ENCODE measurements at places on chromosomes 3 and 15.

- no peak for DNase-seq
Observed at GRCh38 chr3:13683772-13684171, 134.8 kb downstream of the FBLN2 start.

GRCh38 chr3:40340541-40341170 lies 31.1 kb downstream of the EIF1B start:
- DNase-seq = no peak

DNA sequence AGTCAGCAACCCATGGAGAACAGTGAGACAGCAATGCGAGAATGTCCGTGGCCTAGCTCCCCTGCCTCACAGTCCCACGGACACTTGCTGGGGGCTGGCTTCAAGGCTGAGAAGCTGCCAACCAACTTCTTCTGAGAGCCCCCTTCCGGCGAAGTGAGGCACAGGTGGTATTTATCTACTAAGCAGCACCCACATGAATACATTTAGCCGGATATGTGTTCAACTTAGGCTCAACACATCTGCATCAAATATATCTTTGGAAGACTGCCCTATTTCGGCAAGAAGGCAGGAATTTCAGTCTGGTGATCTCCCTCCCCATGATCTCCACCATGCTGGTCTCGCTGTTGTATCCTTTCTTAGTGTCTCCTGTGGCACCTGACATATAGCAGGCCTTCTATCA lies 340.9 kb upstream of the NR2E3 start:
- no peak for DNase-seq

- DNase-seq = no peak
Observed at GRCh38 chr3:183108001-183108449, 8.7 kb upstream of the MCCC1 start.

Data from activated naive CD4-positive, alpha-beta T cell treated with anti-CD3 and anti-CD28 coated beads, Interleukin-2, amount 50 U/mL, for 72 hours (primary cell).